Posterior vena cava (tissue), 2 donors: ENCODE measurements at places on chromosomes 7 and 10. TPM values are rescaled to one million over a fixed set of nuclear protein-coding genes. Genes with fewer than 3 reads are reported as not detected.

DNA sequence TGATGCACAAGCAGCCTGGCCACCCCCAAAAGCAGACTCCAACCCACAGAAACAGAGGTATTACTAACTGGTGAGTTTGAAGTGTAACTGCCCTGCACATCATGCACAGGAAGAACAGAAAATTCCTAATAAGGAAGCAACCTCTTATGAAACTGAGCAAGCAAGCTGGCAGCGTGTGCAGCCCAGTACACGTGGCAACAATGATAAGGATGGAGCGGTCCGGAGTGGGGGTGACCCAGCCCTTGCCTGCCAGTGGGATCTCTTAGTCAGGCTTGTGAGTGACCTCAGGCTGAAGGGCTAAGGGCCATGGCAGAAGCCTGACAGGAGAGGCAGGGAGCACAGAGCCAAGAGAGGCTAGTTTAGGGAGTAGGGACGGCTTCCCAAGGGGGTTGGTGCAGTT, 22.1 kb upstream of the AOAH start:
- no peak for DNase-seq

- DNase-seq: no peak
Measured at GRCh38 chr7:131633342-131633843, 77.0 kb upstream of the PODXL start.

MMD2 gene
- total RNA-seq: not detected

- DNase-seq: no peak
Measured at GRCh38 chr7:113491305-113491704, 373.0 kb upstream of the SMIM30 start.

NRP1 gene
- total RNA-seq: 123 TPM

VWA2 gene
- total RNA-seq: not detected

CDC14C gene
- not detected for total RNA-seq
